A549 treated with DMSO at 1 μM for 4 hours (cell line): ENCODE measurements at places on chromosomes 16 and 17. TPM values are rescaled to one million over a fixed set of nuclear protein-coding genes. Genes with fewer than 3 reads are reported as not detected.

CWC25 gene
- 22.6 to 26.6 TPM (median 23.2 TPM) in 5 replicates for total RNA-seq

SULT1A2 gene
- 0.09 to 0.22 TPM (median 0.15 TPM) in 3 of 5 replicates, not detected in the others for total RNA-seq

DERL2 gene
- total RNA-seq = 80.8 to 119 TPM (median 114 TPM) in 5 replicates

HOXB9 gene
- 8.1 to 10.1 TPM (median 8.4 TPM) in 5 replicates for total RNA-seq
